ENCODE measurements at places on chromosomes 6 and 20. TPM values are rescaled to one million over a fixed set of nuclear protein-coding genes. Genes with fewer than 3 reads are reported as not detected.

The BPIFB2 gene
- 0.18 TPM for total RNA-seq

The SCUBE3 gene
- total RNA-seq, result 0.03 TPM

The NINL gene
- total RNA-seq, result 20.1 TPM

The MDFI gene
- total RNA-seq, result not detected

The SUMO4 gene
- 1.1 TPM for total RNA-seq

The FRMD1 gene
- total RNA-seq, result 0.10 TPM

The SLA2 gene
- 0.30 TPM for total RNA-seq

The RPS6KA2 gene
- total RNA-seq, result 12.4 TPM

The B4GALT5 gene
- total RNA-seq, result 10.5 TPM

The LIN28B gene
- 0.10 TPM for total RNA-seq

The XKR7 gene
- not detected for total RNA-seq

The PRL gene
- total RNA-seq, result not detected

The CFAP61 gene
- total RNA-seq, result not detected

The DEFB124 gene
- not detected for total RNA-seq

The RAB44 gene
- total RNA-seq, result 0.08 TPM

The GHRH gene
- not detected for total RNA-seq

The BMP7 gene
- 0.38 TPM for total RNA-seq

The RALY gene
- 26.8 TPM for total RNA-seq

The LTA gene
- 0.93 TPM for total RNA-seq

The HLA-G gene
- not detected for total RNA-seq

The MCHR2 gene
- not detected for total RNA-seq

The SOX18 gene
- 8.1 TPM for total RNA-seq

The ACSS1 gene
- 9.9 TPM for total RNA-seq

The SDHAF4 gene
- total RNA-seq, result 4.7 TPM

The PCK1 gene
- 1,004 TPM for total RNA-seq
